Fibroblast of the aortic adventitia (primary cell): ENCODE measurements at places on chromosomes 12 and 14.

- no peak for DNase-seq
Observed at GRCh38 chr12:123071857-123072256, 79.0 kb downstream of the PITPNM2 start.

GRCh38 chr14:21923820-21924219 lies 250.2 kb upstream of the OR4E1 start:
- no peak for DNase-seq

- DNase-seq: no peak
Observed at GRCh38 chr12:5561057-5561456, 129.1 kb downstream of the NTF3 start.

GRCh38 chr14:104573930-104574329 lies 5.6 kb upstream of the C14orf180 start:
- DNase-seq: no peak

DNA sequence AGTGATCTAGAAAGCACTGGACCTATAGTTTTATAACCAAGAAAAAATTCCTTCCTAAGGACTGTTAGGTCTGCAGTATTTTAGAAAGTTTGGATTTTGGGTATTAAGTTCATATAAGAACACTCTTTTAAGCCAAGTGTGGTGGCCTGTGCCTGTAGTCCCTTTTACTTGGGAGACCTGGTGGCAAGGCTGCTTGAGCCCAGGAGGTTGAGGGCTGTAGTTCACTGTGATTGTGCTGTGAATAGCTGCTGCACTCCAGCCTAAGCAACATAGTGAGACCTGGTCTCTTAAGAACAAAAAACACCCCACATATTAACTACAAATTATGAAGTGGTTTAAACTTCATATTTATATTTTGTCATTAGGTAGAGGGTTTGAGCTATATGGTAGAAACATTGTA lies 9.7 kb downstream of the DNM1L start:
- no peak for DNase-seq

DNA sequence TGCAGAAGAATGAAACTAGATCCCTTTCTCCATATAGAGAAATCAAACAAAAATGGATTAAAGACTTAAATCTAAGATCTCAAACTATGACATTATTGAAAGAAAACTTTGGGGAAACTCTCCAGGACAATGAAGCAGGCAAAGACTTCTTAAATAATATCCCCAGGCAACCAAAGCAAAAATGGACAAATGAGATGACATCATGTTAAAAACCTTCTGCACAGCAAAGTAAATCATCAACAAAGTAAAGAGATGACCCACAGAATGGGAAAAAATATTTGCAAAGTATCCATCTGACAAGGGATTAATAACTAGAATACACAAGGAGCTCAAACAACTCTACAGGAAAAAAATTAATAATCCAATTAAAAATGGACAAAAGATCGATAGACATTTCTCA lies 101.0 kb downstream of the RALGAPA1 start:
- DNase-seq: no peak

DNA sequence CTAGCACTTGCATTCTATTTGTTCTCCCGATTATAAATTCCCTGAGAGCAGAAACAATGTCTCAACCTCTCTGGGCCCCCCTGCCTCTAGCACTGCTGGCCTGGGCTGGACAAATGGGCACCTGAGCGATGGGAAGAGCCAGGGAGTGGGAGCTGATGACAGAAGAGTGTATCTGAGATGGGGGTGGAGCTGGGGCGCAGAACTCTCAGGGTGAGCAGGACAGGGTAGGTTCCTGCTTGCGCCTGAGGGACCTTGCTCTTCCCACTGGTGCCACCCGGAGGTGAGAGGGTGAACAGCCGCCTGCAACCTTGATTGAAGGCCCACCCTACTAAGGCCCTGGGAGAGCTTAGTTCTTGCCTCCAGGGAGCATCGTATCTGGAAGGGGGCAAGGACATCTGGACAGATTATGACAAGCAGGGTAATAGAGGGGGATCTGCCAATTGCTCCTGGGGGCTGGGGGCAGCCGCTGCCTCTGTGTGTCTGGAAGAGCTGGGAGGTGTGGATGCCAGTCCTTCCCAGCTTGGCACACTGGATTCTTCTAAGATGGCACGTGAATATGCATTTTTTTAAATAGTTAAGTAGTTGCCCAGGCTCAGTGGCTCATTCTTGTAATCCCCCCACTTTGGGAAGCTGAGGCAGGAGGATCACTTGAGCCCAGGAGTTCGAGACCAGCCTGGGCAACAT lies 43.0 kb upstream of the TSPAN9 start:
- DNase-seq: peak; percentile 59

DNA sequence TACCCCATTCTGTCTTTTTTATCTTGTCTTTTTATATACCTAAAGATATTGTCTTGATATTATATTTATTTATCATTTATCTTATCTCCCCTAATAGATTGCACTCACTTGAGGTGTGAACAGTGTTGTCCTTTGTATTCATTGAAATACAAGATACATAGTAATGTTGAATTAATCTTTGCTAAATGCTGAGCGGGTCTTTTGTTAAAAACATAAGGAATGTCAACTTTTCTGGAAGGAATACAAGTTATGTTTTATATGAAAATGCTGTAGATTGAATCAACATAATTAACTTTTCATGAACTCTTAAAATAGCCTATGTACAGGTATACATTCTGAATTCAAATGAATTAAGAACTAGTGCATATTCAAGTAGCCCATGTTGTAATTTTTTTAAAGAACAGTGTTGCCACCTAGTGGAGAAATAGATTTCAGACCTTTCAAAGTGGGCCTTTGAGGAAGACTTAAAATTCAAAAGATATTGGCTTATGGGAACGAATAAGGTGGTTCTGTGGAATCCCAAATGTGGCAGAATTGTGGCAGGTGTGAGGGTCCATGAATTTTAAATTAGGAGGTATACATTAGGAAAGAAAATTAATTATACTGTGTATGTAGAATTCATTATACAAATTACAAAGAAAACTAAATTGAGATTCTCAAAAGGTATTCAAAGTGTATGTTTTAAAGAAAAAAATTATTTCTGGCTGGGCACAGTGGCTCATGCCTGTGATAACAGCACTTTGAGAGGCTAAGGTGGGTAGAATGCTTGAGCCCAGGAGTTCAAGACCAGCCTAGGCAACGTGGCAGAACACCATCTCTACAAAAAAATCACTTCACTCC lies 19.1 kb downstream of the BBOF1 start:
- DNase-seq: peak; percentile 72

DNA sequence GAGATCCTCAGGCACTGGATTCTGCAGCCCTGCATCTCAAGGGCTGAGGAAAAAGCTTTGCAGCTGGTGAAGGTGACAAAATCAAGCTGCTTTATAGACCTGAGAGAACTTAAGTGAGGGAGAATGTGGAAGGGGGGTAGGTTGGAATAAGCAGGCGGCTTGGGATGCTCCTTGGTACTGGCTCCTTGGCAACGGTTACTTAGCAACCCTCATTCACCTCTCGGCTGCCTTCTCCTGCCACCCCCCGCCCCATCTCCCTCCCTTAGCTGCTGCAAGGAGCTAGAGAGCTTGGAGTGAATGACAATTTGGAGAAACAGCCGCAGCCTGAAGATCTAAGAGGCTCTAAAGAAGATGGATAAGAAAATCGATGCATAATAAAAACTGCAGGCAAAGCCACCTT lies 44.1 kb upstream of the CISTR start:
- DNase-seq: no peak

GRCh38 chr12:12491606-12492005 lies 71.1 kb downstream of the DUSP16 start:
- DNase-seq: no peak

GRCh38 chr14:94517248-94517640 lies 8.0 kb upstream of the SERPINA12 start:
- DNase-seq: no peak

DNA sequence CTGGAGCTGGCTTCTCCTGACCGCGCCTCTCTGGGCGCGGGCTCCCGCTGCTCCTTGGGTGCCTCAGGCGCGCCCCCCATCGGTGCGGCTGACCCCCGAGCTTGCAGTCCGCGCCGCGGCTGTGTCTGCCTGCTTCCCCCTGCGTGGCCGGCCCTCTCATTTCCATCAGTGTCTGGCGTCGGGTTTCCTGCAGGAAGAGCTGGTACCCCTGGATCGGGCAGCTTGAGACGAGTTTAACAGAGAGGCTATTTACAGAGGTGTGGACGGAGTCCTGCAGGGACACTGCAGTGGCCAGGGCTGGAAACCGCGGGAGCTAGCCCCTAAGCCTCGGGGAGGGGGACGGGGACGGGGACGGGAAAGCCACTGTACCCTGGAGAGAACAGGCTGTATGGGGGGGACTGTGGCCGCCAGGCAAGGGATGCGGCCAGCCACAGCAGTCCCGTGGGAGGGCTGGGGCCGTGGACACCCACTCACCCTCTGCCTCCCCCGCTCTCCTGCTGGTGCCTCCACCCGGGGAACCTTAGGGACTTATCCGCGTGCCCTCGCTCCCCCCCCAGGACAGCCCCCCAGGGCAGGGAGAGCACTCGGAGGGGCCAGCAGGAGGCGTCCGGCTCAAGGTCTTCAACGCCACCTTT lies 3.7 kb upstream of the CACNA2D4 start:
- DNase-seq: no peak

DNA sequence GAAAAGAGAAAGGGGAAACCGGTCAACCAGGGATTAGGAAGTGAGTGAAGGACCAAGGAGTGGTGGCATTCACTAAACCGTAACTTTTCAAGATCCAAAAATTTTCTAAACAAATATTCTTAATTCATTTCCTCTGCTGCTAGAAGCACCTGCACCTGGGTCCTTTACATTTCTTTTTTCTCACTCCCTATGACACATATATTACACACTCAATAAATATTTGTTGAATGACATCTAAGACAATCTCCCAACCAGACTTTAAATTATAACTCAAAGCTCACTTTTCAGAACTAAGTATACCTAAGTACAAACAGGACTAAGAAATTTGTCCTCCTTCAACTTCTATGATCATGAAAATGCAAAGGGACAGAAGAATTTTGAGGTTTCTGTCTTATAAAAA lies 11.1 kb downstream of the TTC5 start:
- no peak for DNase-seq

DNA sequence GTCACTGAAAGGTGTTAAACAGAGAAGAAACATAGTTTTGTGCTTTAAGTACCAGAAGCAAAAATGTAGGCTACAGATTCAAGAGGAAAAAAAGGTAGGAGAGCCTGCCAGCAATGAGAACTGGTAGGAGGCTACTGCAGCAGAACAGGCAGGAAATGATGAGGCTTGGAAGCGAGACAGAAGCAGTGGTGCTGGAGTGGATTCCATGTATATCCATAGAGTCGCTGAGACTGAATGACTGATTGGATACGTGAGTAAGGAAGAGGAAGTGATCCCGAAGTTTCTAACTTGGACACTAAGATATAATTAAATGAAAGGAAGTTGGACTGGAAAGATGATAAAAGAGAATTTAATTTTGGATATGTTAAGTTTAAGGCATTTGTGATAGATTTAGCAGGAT lies 45.0 kb upstream of the CCDC91 start:
- DNase-seq: no peak

DNA sequence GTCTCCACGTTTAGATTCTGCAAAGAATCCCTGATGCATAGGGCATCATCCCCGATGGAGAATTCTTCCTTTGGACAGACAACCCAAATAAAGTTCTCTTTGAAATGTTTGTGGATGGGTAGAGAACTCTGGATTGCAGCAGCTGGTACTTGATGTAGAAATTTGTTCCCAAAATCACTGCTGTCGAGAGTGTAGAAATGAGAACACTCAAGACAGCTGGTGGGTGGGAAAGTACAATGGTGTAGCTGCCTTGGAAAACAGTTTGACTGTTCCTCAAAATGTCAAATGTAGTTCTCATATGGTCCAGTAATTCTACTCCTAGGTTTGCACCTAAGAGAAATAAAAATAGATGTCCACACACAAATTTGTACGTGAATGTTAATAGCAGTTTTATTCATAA lies 671.5 kb upstream of the TMEM132C start:
- no peak for DNase-seq

- no peak for DNase-seq
Observed at GRCh38 chr14:51697848-51698247, 46.1 kb downstream of the FRMD6 start.

GRCh38 chr12:131984334-131984733 lies 34.6 kb downstream of the EP400 start:
- DNase-seq: no peak

DNA sequence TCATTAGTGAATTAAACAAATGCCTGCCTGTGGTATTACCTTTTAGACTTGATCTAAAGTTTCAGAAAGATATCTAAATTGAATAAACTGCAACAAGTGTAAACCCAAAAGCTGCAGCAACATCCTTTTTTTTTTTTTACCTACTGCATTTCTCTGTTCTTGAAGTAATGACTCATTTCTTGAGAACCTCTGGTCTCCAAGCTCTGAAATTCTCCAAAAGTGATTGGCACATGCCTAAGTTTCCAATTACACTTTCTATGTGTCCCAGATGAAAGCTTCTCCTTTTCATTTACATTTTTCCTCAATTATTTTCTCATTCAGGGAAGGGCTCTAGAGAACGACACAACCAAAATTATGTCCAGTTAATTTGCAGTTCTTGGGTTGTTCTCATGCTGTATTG lies 435.2 kb upstream of the DCN start:
- no peak for DNase-seq

- DNase-seq: peak; percentile 62
Observed at GRCh38 chr12:13179211-13180074, 17.1 kb upstream of the EMP1 start.

DNA sequence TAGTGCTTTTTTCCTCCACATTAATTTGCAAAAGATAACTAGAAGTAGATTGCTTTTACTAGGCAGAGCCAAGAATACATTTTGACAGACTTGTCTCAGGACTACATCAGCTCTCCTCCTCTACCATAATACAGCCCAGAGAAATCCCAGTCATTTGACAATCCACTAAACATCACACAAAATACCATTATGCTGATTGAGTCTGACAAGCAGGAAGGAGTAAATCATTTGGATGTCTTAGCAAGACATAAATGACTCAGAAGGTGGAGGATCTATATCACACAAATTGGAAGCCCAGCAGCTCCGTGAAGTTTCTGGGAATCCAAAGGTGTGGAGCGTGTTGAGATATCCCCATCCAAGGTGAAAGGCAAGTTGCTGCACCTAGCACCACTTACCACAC lies 75.4 kb upstream of the FKBP4 start:
- no peak for DNase-seq

DNA sequence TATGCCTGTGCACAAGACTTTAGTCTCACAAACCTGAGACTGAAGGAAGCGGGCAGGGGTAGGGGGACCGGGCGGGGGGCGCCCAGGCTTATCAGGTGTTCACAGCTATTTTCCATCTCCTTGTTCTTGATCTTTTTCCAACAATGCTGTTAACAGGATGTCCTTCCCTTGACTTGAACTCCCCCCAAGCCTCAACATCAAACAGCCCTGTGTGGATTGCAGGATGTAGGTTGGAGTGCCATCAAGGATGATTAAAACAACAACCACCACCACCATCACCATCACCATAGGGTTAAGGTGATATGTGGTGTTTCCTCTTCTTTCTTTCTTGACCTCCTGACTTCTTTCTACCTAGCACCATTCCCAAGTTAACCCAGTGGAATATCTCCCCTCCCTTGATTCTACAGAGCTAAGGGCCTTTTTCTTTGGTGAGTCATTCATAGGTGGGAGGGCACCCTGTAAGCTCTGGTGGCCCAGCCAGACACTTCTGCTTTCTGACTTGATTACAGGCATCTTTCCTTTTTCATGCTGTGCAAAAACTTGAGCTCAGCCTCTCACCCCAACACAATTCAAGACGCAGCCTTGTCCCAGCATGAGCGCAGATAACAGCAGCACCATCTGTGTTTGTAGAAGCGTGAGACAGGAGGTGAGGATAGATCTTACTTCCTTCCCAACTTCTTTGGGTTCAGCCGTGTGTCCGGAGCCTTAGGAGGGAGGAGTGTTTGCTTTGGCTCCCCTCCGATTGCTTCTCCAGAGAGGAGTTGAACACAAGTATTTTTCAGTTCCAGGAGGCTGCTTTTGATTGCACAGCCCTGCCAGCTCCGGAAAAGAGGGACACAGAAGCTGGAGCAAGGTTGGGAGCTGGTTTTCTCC lies 26.8 kb downstream of the FLVCR2 start:
- peak; percentile 49 for DNase-seq
